ENCODE measurements at places on chromosomes 12 and 14. TPM values are rescaled to one million over a fixed set of nuclear protein-coding genes. Genes with fewer than 3 reads are reported as not detected.

- peak; percentile 23 for DNase-seq
Measured at GRCh38 chr12:123648401-123648800, 14.8 kb downstream of the GTF2H3 start.

- DNase-seq, result peak; percentile 37
Measured at GRCh38 chr14:37594238-37594970, 645 bp downstream of the FOXA1 start.

DNA sequence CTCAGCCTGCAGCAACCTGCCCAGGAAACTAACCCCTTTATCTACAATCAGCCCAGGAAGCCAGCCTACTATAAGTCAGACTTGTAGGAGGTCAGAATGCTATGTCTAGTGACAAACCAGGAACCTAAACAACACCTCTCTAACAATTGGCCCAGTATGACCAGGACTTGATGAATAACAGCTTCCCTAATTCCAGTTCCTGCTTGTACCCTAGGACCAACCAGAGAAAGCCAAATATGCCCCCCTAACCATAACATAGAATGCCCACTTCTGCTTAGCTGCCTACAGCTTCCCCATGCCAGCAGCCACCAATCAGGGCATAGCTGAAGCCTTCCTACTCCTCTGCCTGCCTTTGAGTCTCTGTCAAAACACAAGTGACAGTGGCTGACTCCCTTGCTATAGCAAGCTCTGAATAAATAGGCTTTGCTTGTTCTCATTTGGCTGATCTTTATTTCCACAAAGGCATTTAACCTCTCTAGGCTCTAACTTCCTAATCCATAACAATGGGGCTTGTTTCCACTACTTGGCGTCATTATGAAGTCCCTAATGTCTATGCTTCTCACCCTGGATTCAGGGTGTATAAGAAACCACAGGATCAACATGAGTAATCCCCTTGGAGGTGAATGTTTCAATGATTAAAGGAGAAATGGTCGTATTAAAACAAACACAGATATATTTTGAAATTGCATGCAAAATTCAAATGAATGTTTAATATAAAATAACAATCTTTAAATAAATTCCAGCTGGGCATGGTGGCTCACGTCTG lies 220.2 kb downstream of the ANO6 start:
- DNase-seq, result no peak

DNA sequence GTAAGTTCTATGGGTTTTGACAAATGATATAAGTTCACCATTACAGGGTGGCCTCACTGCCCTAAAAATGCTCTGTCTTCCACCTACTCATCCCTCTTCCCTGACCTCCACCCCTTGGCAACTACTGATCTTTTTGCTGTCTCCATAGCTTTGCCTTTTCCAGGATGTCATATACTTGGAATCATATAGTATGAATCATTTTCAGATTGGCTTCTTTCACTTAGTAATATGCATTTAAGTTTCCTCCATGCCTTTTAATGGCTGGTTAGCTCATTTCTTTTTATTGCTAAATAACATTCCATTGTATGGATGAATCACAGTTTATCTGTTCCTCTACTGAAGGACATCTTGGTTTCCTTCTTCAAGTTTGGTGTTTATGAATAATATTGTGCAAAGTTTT lies 14.0 kb upstream of the PEX5 start:
- no peak for DNase-seq

GRCh38 chr14:50739186-50739585 lies 71.1 kb upstream of the SAV1 start:
- DNase-seq, result no peak

DNA sequence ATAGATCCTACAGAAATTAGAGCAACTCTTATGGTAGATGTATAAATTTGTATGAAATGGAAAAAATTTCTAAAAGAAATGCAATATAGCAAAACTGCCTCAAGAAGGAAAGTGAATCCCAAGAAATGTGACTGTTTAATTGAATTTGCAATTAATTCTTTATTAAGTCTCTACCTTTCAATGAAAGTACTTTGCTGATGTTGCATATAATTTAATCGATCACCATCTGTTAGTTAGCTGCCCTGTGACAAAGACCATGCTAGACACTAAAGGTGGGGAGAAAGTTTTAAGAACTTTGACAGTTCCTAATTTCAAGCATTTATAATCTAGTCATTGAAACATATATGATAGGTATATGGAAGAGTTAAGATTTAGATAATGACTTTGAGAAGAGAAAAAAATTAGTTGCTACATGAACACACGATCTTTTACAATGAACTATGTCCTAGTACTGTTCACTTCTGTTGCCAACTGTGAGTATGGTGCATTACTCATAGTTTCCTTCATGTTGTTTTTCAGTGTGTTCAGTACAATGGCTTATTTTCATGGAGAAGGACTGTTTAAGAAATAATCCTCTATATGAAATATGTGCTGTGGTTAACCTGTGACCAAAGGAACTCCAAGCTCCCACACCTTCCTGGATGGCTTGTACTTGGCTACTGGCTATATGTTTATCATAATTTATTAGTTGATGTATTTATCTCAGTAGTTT lies 128.4 kb downstream of the METTL25 start:
- DNase-seq, result no peak

DNA sequence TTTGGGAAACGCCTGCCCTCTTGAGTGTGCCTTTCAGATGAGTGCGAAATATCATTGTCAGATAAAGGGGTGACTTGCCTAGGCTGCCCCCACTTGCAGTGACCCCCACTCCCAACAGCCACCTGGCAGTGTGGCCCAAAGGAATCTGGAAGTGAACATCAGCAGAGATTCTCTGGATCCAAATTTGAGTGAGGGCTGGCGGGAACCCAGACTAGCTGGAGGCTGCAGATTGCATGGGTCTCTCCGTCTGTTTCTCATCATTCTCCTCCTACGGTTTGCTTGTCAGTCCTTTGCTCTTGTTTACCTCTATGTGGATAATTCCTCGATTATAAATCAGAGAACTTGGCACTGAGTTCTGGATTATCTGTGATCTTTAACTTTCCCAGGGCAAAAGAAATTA lies 280.8 kb downstream of the ZFP36L1 start:
- DNase-seq, result peak; percentile 61

GRCh38 chr14:106843386-106843785 lies 1317.0 kb downstream of the TMEM121 start:
- DNase-seq, result no peak

- DNase-seq, result no peak
Measured at GRCh38 chr14:103634156-103634555, 5.1 kb downstream of the KLC1 start.

- no peak for DNase-seq
Measured at GRCh38 chr12:65827342-65827741, 3.1 kb downstream of the HMGA2 start.

DNA sequence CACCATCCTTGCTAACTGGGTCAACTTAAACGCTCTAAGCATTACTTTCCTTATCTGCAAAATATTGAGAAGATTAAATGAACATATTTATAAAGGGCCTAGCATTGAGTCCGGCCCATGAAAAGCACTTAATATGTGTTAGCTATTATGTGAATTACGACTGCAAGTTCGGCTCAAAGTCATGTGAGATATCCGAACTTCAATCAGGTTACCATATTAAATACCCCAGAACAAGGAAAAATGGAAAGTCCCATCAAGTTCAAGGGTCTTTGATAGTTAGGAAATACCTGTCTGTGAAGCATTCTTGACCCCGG lies 487 bp upstream of the NRDE2 start:
- no peak for DNase-seq

DNA sequence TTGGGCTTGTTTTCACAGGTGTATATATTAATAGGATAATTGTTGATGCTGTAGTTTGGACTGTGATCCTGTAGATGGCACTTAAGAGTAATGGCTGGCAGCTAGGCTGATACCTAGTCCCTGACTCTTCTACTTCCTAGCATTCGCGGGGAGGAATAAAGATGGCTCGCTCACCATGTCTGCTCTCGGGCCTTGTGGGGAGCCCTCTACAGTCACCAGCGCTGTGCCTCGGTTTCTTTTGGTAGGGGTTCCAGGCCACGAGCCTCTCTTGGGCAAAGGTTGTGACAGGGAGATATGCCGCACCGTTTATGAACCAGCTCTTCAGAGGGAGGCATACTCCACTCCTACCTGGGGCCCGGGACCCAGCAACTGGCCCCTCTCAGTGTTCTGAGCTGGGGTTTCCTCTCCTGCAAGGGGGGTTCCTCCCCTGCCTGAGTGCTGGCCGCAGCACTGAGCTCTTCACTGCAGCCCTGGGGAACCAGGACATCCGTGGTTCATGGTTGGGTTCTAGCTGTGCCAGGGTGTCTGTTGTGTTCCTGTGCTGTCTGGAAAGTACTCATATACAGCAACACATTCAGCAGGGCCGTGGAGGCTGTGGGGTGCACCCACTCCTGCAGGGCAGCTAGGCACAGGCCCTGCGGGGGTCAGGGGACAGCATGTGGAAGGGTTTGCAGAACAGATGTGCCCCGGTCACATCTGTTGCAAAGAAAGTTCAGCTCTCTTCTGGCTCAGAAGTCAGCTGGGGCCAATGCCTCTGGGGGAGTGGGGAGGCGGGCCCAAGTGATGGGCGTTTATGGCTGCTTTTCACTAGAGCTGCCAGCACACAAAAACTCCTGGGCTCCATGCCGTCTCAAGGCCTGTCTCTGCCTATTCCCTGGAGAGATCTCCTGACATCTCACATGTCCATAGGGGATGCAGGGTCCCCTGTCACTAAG lies 147.9 kb downstream of the PPFIA2 start:
- DNase-seq, result no peak

DNA sequence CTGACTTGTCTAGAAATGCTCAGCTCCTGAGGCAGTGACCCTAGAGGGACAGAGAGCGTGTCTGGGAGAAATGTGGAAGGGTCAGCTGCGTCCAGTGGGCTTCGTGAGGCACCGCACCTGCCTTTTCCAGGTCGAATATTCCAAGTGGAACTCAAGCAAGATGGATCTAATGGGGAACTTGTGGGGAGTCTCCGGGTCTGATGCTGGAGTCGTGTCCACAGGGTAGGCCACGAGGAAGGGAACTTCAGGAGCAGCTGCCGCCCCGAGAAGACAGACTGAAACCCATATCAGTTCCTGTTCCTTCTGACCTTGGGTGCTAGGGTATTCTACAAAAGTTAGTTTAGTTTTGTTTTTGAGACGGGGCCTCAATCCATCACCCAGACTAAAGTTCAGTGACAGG lies 67.5 kb downstream of the TNFAIP2 start:
- no peak for DNase-seq

DNA sequence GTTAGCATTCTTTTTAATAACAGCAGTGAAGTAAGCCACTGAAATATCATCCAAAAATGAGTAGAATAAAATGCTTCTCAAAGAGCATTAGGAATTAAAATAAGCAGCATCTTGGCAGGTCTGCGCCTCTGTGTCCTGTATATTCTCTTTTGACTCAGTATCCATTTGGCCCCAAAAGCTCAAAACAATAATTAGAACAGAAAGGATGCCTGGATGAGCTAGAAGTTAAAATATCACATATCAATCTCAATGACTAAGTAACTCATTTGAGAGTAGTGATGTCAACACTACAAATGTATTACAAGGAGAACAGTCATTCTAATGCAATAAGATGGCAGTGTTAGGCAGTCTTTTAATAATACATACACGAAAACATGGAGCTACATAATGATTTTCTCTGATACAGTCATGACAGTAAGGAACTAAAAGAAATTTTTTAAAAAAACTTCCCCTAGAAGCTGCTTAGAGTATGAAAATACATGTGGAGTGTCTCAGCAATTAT lies 160.9 kb upstream of the ABCD2 start:
- DNase-seq, result no peak

- no peak for DNase-seq
Measured at GRCh38 chr14:21525571-21525961, 580 bp downstream of the SALL2 start.

DNA sequence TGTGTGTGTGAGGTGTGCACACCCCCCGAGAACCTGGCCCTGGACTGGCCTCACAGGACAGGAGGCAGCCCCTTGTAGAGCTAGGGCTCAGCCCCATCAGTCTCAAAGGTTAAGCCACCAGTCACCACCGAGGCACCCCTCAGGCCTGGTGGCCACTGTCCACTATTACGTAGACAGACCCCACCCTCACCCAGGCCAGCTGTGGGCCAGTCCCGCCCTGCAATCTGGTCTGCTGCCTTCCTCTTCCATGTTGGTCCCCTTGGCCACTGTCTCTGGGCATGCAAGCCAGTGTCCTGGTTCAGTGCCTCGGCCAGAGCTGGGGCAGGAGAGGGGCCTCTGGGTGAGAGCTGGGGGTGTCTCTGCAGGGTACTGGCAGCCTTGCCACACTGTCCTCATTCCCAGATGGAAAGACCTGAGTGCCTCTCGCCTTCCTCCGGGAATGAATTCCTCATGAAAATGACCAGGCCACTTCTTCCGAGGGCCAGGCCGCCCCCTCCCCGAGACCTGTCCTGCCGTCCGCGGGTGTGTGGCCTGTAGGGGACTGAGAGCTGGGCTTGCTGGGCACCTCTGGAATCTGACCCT lies 897 bp upstream of the TEX22 start:
- no peak for DNase-seq

GRCh38 chr12:132658149-132658894 lies 28.8 kb downstream of the POLE start:
- DNase-seq, result peak; percentile 4

- peak; percentile 33 for DNase-seq
Measured at GRCh38 chr12:49866859-49867569, 24.1 kb upstream of the BCDIN3D start.

DNA sequence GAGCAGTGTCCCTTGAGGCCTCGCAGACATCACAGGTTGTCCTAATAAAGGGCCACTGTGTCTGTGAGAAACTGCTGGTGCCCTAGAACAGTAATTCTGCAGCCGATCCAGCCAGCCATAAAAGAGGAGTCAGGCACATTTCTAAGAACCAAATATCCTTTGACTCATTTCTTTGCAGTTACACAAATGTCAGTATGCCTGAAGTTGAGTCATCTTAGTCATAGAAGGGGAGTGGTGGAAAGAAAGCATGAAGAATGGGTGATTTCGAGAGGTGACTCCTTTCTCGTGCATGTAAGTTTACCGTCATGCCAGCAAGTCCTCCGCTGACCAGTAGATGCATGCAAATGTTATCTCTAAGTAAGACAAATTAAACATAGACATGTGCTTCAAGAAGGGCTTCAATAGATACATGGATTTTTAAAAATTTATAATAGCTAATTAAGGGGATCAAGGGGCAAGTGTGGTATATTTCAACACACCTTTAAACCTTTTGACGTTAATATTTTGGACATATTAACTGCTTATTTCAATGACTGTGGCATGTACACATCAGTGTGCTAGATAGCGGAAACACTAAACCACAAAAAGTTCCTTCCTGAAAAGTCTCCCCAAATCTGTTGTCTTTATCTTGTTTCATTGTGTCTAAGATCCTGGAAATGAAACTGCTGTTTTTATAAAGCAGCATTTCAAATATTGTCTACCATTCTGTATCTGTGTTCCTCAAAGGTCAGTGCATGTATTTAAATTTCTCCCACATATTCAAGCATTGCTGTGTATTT lies 497.4 kb downstream of the NPAS3 start:
- no peak for DNase-seq

PROX2 gene
- total RNA-seq, result not detected

DDX11 gene
- 26.6 TPM for total RNA-seq

CCDC197 gene
- not detected for total RNA-seq

SIVA1 gene
- 40.1 TPM for total RNA-seq

EGLN3 gene
- 32.5 TPM for total RNA-seq

SELPLG gene
- 4.2 TPM for total RNA-seq

A2M gene
- total RNA-seq, result 150 TPM

TGM1 gene
- total RNA-seq, result 26.1 TPM

SMCO2 gene
- total RNA-seq, result not detected

ASB2 gene
- 6.1 TPM for total RNA-seq

SIX1 gene
- 4.6 TPM for total RNA-seq

PCNX4 gene
- total RNA-seq, result 64.9 TPM

KLHDC2 gene
- 85.1 TPM for total RNA-seq

CPNE6 gene
- total RNA-seq, result 0.20 TPM

RIPK3 gene
- 5.6 TPM for total RNA-seq

GLI1 gene
- 7.2 TPM for total RNA-seq

PPM1A gene
- total RNA-seq, result 39.9 TPM

HNF1A gene
- not detected for total RNA-seq
